Endothelial cell (in vitro differentiated cells): ENCODE measurements at places on chromosomes 4 and X.

DNA sequence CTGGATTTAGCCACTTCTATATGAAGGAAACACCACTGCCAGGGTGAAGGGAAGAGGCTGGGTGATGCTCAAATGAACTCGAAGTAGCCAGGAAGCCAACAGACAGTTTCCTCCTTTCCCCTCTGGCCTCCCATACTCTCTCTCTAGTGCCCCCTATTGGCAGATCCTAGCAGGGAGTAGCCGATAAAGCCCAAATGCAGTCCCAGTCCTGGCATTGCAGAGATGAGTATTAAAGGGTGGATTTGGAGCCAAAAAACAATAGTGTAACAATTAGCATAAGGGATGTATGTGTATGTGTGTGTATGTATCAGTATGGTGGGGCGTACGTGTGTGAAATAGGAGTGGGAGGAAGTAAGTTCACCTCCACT is 213.8 kb upstream of the LDB2 start:
- H3K27ac ChIP-seq = no peak overlapping the region
- no peaks in the 10 kb centered on the region for H3K36me3 ChIP-seq
- H3K4me3 ChIP-seq = no peak overlapping the region
- peak; percentile 61 for DNase-seq
- H3K4me1 ChIP-seq = no peaks in the 10 kb centered on the region

- no peaks in the 10 kb centered on the region for H3K27me3 ChIP-seq
- no peak overlapping the region for H3K4me3 ChIP-seq
- no peak overlapping the region for H3K27ac ChIP-seq
- no peaks in the 10 kb centered on the region for H3K4me1 ChIP-seq
- H3K36me3 ChIP-seq = no peaks in the 10 kb centered on the region
Measured at GRCh38 chrX:146278381-146278780, 460.8 kb downstream of the SLITRK2 start.

- peaks cover 24% of the 10 kb centered on the region for H3K4me1 ChIP-seq
- peak overlapping the region; percentile 90 for H3K27ac ChIP-seq
- peaks cover 13% of the 10 kb centered on the region for H3K27me3 ChIP-seq
- H3K36me3 ChIP-seq = peaks cover 8% of the 10 kb centered on the region
Measured at GRCh38 chr4:145179281-145179860, 1.0 kb downstream of the OTUD4 start.

DNA sequence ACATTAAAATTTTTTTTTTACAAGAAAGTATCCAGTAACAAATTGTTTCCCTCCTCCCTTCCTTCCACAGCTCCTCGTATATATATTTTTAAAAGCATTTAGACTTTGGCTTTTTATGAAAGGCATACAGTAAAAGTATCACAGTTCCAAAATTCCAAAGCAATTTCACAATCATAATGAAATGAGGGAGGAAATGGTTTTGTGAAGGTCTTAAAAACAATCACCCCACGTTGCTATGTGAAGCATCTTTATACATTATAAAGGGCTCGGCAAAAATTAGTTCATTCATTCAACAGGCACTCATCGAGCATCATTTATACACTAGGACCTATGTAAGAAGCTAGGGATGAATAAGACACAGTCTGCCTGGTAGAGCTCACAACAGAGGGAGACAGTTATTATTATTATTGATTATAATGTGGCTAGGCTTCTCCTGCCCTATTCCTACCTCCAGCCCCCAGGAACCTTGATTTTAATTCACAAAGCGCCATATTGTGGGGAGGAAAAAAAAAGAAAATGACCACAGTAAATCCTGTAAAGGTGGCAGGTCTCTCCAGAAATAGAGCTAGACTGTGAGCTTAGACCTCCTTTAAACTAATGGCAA is 239.9 kb downstream of the MAML3 start:
- H3K27ac ChIP-seq = no peak overlapping the region
- peaks cover 28% of the 10 kb centered on the region for H3K4me1 ChIP-seq
- DNase-seq = no peak
- H3K4me3 ChIP-seq = no peak overlapping the region

DNA sequence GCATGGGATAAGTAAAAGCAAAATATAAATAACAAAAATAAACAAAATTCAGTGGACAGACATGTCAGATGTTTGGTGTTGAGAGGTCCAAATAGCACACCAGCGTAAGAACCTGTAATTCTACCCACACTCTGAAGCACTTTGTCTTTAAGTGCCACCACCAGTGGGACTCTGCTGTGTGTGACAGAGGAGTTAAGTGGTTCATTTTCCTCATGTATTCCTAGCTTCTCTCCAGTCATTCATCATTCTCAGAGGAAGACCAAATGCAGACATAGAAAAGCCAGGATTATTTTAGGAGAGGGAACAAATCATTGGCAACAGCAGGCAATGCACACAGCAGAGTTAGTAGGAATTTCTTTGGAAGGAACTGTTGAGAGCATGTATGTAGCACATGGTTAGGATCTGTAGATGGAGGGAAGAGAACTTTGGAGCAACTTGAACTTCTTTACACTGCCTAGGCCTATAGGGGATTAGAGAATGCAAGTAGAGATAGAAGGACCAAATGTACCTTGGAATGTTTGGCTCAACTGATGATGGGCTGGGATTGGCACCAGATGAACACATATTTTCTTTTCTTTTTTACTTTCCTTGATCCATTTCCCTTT is 43.0 kb upstream of the ARHGAP24 start:
- no peaks in the 10 kb centered on the region for H3K27me3 ChIP-seq
- no peak overlapping the region for H3K27ac ChIP-seq
- H3K4me1 ChIP-seq = peaks cover 13% of the 10 kb centered on the region
- no peaks in the 10 kb centered on the region for H3K36me3 ChIP-seq

- H3K27ac ChIP-seq = no peak overlapping the region
- H3K4me3 ChIP-seq = no peak overlapping the region
- DNase-seq = no peak
- no peaks in the 10 kb centered on the region for H3K4me1 ChIP-seq
- no peaks in the 10 kb centered on the region for H3K27me3 ChIP-seq
- H3K36me3 ChIP-seq = no peaks in the 10 kb centered on the region
Measured at GRCh38 chr4:74054483-74055047, 16.1 kb upstream of the CXCL3 start.

- H3K27ac ChIP-seq = no peak overlapping the region
- peaks cover 4% of the 10 kb centered on the region for H3K4me1 ChIP-seq
- peaks cover 30% of the 10 kb centered on the region for H3K36me3 ChIP-seq
- no peak for DNase-seq
Measured at GRCh38 chrX:350534-351323, 32.1 kb upstream of the GTPBP6 start.

DNA sequence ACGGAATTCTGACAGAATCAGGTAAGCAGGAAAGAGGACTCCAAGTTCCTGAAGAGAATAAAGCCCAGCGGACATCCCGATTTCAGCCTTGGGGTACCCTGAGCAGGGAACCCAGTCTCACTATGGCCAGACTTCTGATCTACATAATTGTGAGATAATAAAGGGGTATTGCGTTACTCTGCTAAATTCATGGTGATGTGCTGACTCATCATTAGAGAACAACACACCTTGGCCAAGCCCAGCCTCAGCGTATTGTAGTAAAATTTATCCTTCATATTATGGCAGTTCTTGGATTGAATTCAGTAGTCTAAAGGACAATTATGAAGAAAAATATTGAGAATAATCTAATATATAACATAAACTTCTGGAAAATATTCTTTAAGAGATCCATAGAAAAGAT is 170.2 kb upstream of the MAD2L1 start:
- H3K27me3 ChIP-seq = no peaks in the 10 kb centered on the region
- H3K27ac ChIP-seq = no peak overlapping the region
- no peak overlapping the region for H3K4me3 ChIP-seq

- no peaks in the 10 kb centered on the region for H3K36me3 ChIP-seq
- H3K4me3 ChIP-seq = no peak overlapping the region
- no peak overlapping the region for H3K27ac ChIP-seq
- no peaks in the 10 kb centered on the region for H3K4me1 ChIP-seq
Measured at GRCh38 chr4:62161446-62161845, 961.3 kb downstream of the ADGRL3 start.

GRCh38 chr4:41897698-41898097 is 37.5 kb upstream of the TMEM33 start:
- H3K4me1 ChIP-seq = no peaks in the 10 kb centered on the region
- H3K36me3 ChIP-seq = no peaks in the 10 kb centered on the region
- no peak overlapping the region for H3K4me3 ChIP-seq
- H3K27ac ChIP-seq = no peak overlapping the region

- no peak overlapping the region for H3K27ac ChIP-seq
- peaks cover 7% of the 10 kb centered on the region for H3K4me1 ChIP-seq
- peak; percentile 43 for DNase-seq
- no peaks in the 10 kb centered on the region for H3K36me3 ChIP-seq
- peak overlapping the region; percentile 85 for H3K4me3 ChIP-seq
- H3K27me3 ChIP-seq = peaks cover 15% of the 10 kb centered on the region
Measured at GRCh38 chr4:176791591-176792325, 964 bp downstream of the VEGFC start.

DNA sequence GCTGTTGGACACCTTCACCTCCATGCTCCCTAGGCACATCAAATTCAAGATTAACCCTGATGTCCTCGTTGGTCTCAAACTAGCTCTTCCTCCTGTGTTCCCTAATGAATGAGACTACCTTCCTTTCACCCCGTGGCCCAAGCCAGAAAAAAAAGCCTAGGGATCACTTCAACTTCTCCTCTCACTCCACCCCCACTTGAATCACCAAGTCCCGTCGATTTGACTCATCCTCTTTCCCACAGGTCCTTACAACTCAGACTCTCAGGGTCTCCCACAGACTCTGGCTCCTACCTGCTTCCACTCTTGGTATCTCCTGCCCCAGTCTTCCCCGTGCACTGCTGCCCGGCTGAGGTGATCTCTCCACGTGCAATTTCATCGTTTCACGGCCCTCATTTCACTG is 8.5 kb downstream of the SLC25A43 start:
- peak overlapping the region; percentile 42 for H3K4me3 ChIP-seq
- H3K36me3 ChIP-seq = peaks cover 6% of the 10 kb centered on the region
- H3K4me1 ChIP-seq = no peaks in the 10 kb centered on the region

- no peak overlapping the region for H3K4me3 ChIP-seq
- no peak overlapping the region for H3K27ac ChIP-seq
- no peaks in the 10 kb centered on the region for H3K27me3 ChIP-seq
- H3K4me1 ChIP-seq = no peaks in the 10 kb centered on the region
- peak; percentile 38 for DNase-seq
- H3K36me3 ChIP-seq = no peaks in the 10 kb centered on the region
Measured at GRCh38 chr4:166169111-166169510, 296.1 kb downstream of the TLL1 start.

GRCh38 chr4:121007660-121008059 is 64.7 kb downstream of the NDNF start:
- H3K36me3 ChIP-seq = peaks cover 6% of the 10 kb centered on the region
- peaks cover 4% of the 10 kb centered on the region for H3K4me1 ChIP-seq
- no peak overlapping the region for H3K27ac ChIP-seq

- no peaks in the 10 kb centered on the region for H3K36me3 ChIP-seq
- no peak overlapping the region for H3K27ac ChIP-seq
- no peak overlapping the region for H3K4me3 ChIP-seq
Measured at GRCh38 chr4:171621646-171622045, 191.6 kb upstream of the GALNTL6 start.

- H3K4me3 ChIP-seq = peak within 1 kb of the TSS; percentile 93
- no peaks in the 10 kb centered on the region for H3K27me3 ChIP-seq
- peak; percentile 31 for DNase-seq
- H3K27ac ChIP-seq = peak within 1 kb of the TSS; percentile 83
- H3K4me1 ChIP-seq = peaks cover 11% of the 10 kb centered on the region
- no peaks in the 10 kb centered on the region for H3K36me3 ChIP-seq
Measured at GRCh38 chrX:79366873-79367749, at the start of gene ITM2A. Gene ITM2A, minus strand, starts transcription at chrX:79367334. Its CDS starts 119 bp downstream, at chrX:79367215.

- H3K27ac ChIP-seq = no peak overlapping the region
- no peak overlapping the region for H3K4me3 ChIP-seq
- H3K27me3 ChIP-seq = no peaks in the 10 kb centered on the region
- no peak for DNase-seq
Measured at GRCh38 chr4:52903273-52903672, 41.2 kb downstream of the RASL11B start.

GRCh38 chrX:68396953-68397352 is 36.3 kb downstream of the OPHN1 start:
- peaks cover 10% of the 10 kb centered on the region for H3K36me3 ChIP-seq
- H3K4me1 ChIP-seq = peaks cover 7% of the 10 kb centered on the region
- H3K4me3 ChIP-seq = no peak overlapping the region
- H3K27ac ChIP-seq = no peak overlapping the region
- H3K27me3 ChIP-seq = no peaks in the 10 kb centered on the region
- DNase-seq = no peak

DNA sequence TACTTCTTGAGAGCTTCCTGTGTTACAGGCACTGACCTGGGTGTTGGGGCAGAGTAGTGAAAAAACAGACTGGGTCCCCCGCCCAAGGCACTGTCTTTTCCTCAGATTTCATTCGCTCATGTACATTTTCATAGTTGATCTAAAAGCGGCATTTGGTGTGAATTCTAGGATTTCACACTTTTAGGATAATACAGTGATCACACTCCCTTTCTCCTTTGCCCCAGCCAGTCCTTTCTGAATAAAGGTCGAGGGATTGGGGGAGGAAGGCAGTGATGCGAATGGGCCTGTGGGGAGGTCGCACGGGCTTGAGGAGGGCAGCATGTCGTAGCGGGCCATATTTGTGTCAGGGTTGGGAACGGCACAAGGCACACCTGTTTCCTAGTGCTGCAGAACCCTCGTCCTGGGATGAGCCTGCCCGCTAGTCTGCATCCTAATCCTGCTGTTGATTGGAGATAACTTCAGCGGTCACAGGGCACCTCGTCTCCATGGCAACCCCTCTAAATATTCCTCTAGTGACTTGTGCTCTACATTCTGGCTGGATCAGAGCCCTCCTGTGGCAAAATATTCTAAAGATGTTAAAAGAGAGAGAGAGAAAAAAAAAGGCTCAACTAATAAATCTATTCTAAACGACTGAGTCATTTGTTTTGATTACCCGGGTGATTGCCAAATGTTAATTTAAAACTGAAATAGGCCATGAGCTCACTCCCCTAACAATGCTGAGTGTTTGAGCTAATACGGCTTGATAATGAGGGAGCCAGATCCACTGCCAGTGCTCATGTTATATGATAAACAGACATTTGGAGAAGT is 21.8 kb downstream of the FHL1 start:
- no peaks in the 10 kb centered on the region for H3K27me3 ChIP-seq
- no peak overlapping the region for H3K4me3 ChIP-seq
- H3K4me1 ChIP-seq = no peaks in the 10 kb centered on the region
- peak; percentile 31 for DNase-seq
- H3K36me3 ChIP-seq = no peaks in the 10 kb centered on the region

DNA sequence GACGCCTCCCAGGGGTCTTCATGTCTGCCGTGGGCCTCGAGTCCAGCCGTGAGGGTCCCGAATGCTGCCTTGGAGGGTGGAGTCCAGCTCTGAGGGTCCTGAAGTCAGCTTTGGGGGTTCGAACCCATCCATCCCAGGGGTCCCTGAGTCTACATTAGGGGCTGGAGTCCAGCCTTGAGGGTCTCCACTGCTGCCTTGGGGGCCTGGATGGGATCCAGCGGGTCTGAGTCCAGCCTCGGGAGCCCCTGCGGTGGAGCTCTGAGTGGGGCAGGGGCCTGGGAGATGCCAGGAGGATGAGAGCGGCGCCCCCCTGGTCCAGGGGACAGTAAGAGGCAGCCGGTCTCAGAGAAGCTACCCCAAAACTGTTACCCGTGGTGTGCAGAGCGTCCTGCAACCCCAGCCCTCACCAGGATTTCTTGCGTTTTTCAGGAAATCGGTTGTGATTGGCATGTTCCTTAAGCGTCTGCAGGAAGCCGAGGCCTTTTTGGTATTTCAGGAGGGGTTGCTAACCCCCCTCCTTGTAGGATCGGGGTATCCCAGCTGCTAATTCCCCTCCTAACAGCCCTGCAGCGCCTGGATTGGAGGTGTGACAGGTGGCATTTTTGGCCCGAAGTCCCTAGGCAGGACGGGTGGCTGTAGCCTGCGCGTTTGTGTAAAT is 1.7 kb upstream of the GTPBP6 start:
- H3K4me3 ChIP-seq = peak overlapping the region; percentile 95
- peaks cover 19% of the 10 kb centered on the region for H3K27me3 ChIP-seq
- peaks cover 5% of the 10 kb centered on the region for H3K36me3 ChIP-seq
- H3K4me1 ChIP-seq = peaks cover 11% of the 10 kb centered on the region
- peak; percentile 20 for DNase-seq
